Ureter (tissue), 1 donor: ENCODE measurements at places on chromosomes 11 and 22. TPM values are rescaled to one million over a fixed set of nuclear protein-coding genes. Genes with fewer than 3 reads are reported as not detected.

Gene CABP4
- 2.8 TPM for total RNA-seq

Gene KCNA4
- not detected for total RNA-seq

Gene SOX10
- total RNA-seq: 1.0 TPM

Gene TSSK2
- total RNA-seq: not detected

Gene JAML
- total RNA-seq: 13.9 TPM

Gene PKDREJ
- total RNA-seq: 0.13 TPM

Gene MOGAT2
- 8.2 TPM for total RNA-seq

Gene FXYD2
- 1.6 TPM for total RNA-seq

Gene C11orf98
- 52.6 TPM for total RNA-seq

Gene LARGE2
- total RNA-seq: 18.0 TPM

Gene PATE2
- 0.23 TPM for total RNA-seq

Gene SLC15A3
- 32.3 TPM for total RNA-seq

Gene UPK3A
- 233 TPM for total RNA-seq

Gene MUC2
- total RNA-seq: 0.39 TPM

DNA sequence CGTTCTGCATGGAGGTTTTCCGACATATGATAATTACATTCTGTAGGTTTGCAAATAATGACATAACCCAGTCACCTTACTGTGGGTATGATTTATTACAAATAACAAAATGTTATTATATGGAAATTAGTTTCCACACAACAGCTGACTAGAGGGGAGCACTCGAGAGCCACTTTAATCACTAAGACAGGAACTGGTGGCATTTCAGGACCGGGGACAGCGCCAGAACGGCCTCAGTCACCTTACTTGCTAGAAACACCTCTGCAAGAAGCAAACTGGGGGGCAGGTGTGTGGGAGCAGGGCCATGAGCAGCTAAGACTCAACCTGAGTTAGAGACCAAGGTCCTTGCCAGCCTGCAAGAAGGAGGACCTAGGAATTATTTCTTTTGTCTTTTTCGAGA lies 199.9 kb downstream of the DSCAML1 start:
- no peak for DNase-seq

DNA sequence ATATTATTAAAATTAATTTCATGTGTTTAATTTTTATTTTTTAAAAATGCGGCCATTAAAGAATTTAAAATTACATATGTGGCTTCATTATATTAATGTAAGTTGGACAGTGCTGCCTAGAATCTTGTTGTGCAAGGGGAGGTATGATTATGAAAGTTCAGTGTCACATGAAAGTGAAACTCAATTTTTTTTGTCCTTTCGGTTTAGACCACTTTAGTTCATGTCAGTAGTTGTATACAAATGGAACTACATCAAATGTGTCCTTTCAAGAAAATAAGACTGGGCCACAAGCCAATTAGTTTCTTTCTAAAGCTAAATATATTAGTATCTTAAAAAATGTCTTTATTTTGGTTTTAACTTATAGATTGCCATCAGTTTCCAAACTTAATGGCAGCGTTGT lies 35.7 kb downstream of the TBCEL start:
- no peak for DNase-seq

DNA sequence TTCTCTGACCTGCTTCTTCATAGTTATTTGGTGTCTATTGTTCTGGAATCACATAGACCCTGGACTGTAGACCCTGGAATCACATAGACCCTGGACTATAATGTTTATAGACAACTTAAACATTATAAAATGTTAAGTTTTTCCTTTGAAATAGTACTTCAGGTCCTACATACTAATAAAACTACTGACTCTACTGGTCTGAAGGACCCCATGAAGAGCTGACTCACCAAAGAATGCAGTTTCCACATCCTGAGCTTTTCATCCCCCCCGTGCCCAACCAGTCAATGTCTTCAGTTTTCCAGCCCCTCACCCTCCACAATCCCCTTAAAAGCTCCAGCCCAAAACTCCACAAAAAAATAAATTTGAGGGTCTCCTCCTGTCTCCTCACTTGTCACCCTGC lies 6.6 kb upstream of the PLEKHA7 start:
- DNase-seq: no peak

DNA sequence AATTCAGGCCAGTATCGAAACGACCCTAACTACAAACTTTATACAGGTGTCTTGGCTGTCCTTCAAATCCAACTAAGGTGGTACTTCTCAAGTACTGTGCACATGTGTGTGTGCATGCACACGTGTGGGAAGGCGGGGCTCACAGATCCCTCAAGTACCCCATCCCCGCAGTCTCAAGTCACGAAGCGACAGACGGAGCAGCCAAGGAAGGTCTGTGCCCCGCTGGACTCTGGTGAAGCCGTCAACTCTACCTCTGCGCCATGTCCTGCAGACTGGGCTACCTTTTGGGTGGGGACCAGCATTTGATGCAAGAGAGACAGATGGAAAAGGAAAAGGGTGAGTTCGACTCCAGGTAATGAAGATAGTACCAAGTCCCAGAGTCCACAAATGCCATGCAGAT lies 169.0 kb downstream of the CRYBB2 start:
- DNase-seq: no peak

GRCh38 chr22:39773976-39774539 lies 119.5 kb downstream of the ENTHD1 start:
- no peak for DNase-seq

GRCh38 chr11:30172883-30173311 lies 57.9 kb upstream of the FSHB start:
- no peak for DNase-seq

- DNase-seq: no peak
These were observed 55.6 kb upstream of the LARGE1 start for GRCh38 chr22:33975841-33976240.

DNA sequence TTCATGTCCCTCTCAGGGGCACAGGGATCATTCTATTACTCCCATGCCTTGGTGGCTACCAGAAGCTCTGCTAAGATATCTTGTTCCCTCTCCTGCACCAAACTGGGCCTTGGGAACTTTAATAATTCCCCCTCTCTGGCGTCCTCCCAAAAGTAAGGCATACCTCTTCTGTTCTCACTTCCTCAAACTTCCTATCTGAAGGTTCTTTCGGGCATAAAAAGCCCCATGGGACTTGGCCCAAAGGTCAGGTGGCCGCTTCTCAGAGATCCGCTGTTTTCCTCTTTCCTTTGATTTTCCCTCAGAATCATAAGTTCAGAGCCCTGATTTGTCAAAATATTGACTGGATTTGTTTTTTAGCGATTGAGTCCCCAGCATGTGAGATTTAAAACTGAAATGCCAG lies 13.0 kb downstream of the POLD3 start:
- no peak for DNase-seq

- no peak for DNase-seq
These were observed 1059.6 kb upstream of the RAG2 start for GRCh38 chr11:37657645-37658044.

DNA sequence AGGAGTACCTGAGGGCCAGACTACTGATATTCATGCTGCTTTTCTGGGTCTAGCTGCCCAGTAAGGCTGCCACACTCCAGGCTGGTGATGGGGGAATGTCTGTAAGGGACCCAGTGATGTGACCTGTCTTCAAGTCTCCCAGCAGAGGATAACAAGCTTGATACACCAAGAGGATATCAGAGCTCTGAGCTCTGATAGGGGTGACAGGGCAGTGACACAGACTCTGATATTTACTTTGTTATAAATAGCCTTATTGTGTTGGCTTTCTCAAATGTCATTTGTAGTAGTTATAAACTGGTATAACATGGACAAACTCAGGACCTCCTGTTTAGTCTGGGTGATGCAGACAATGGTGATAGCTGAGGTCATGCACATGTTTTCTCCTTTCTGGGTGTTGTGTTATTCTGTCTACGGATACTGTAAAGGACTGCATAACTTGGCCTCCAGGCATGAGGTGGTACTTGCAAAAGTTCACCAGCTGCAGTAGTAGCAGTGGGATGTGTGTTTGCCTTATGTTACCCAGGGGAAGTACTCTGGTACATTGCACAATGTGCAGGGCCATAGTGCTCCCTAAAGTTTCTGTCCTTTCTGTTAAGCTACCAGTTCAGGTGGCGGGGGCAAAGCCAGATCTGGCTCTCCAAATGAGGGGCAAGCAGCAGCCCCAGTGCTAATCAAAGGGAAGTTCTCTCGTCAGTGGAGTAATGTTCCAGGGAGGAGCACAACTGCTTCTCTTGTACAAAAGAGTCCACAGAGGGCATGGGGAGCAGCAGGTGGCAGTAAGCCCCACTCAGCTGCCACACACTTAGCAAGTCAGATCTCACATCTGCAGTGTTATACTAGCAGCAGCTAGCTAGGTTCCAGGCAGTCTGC lies 812.2 kb downstream of the JRKL start:
- DNase-seq: no peak

GRCh38 chr11:117302228-117302627 lies 11.1 kb downstream of the BACE1-AS start:
- DNase-seq: no peak

GRCh38 chr11:25520459-25520858 lies 811.5 kb upstream of the ANO3 start:
- no peak for DNase-seq

DNA sequence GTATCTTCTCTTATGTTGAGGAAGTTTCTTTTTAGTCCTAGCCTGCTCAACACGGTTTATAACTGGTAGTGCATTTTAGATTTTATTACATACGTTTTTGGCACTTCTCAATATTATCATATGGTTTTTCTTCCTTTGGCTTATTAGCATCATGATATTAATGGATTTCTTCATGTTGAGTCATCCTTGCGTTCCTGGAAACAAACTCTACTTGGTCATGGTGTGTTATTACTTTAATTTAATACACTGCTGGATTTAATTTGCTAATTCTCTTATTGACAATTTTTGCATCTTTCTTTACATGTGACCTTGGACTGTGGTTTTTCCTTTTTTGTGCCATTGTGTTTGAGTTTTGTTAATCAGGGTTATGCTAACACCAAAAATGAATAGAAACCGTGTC lies 20.5 kb downstream of the IGF2 start:
- no peak for DNase-seq

- DNase-seq: no peak
These were observed 33.7 kb downstream of the APLP2 start for GRCh38 chr11:130103296-130103814.

GRCh38 chr11:2789331-2789730 lies 89.5 kb upstream of the KCNQ1OT1 start:
- DNase-seq: no peak

GRCh38 chr11:114340311-114341131 lies 44.3 kb downstream of the NNMT start:
- no peak for DNase-seq

GRCh38 chr11:8775734-8776133 lies 93.1 kb downstream of the RPL27A start:
- no peak for DNase-seq

- no peak for DNase-seq
These were observed 27.6 kb upstream of the ARL14EP start for GRCh38 chr11:30295178-30295885.

DNA sequence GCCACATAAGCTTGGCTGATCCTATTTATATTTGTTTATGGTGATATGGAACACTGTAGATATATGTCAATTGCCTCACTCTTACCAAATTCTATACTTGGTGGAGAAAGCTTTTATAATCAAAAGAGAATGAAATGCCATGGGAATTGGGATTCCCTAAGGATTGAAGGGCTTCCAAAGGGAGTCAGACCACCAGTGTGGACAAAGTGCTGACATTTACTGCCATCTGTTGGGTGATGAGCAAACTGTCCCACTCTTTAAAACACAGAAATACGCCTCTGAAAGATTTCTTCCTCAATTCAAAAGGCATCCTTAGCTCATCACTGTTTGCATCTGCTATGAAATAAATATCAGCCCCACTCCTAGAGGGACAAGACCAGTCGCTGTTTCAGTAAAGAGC lies 7.1 kb downstream of the SLC1A2 start:
- no peak for DNase-seq

GRCh38 chr22:42279425-42280020 lies 9.1 kb upstream of the TCF20 start:
- no peak for DNase-seq

DNA sequence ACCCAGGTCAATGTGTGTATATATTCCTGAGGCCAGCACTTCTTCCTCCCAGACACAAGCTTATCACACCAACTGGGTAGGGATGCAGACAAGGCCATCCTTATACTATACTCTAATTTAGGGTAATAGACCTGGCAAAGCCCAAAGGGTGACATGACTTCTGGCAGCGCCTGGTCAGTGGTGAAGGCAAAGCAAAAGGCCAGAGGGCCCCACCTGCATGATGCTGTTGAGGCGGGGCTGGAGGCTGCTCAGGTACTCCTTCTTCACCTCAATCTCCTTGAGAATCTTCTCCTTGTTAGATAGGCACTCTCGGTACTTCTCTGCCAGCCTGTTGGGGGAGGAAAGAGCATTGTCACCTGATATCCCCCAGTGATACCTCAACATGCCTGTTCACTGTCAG lies 17.1 kb downstream of the THOC5 start:
- DNase-seq: no peak
